Activated CD4-positive, alpha-beta T cell treated with anti-CD3 and anti-CD28 coated beads for 36 hours (primary cell): ENCODE measurements at places on chromosomes 4 and X. TPM values are rescaled to one million over a fixed set of nuclear protein-coding genes. Genes with fewer than 3 reads are reported as not detected.

DNA sequence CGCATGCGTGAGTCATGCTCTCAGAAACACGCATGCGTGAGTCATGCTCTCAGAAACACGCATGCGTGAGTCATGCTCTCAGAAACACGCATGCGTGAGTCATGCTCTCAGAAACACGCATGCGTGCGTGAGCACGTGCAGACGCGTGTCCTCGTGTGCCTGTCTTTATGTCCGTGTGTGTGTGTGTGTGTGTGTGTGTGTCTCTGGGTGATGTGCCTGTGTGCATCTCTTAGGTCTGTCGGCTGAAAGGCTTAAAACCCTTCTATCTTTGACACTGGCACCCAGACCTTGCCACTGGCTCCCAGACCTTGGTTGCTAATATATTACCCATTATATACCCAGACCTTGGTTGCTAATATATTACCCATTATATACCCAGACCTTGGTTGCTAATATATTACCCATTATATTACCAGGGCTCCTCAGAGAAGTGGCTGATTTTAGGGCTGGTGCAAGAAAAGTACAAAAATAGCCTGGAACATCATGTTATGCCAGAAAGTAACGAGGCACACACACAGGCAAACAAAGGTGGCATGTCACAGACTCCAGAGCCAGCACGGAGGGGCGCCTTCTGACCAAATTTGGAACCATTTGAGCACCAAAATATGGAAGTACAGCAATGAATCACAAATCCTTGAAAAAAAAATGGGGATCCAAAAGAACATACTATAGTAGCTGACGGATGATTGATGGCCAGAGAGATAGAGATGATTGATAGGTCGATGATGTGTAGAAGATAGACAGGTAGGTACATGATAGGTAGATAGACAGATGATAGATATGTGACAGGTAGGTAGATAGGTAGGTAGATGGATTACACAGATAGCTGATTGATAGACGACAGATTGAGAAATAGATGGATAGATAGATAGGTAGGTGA is 19.2 kb upstream of the ADRA2C start:
- no peak for DNase-seq

DNA sequence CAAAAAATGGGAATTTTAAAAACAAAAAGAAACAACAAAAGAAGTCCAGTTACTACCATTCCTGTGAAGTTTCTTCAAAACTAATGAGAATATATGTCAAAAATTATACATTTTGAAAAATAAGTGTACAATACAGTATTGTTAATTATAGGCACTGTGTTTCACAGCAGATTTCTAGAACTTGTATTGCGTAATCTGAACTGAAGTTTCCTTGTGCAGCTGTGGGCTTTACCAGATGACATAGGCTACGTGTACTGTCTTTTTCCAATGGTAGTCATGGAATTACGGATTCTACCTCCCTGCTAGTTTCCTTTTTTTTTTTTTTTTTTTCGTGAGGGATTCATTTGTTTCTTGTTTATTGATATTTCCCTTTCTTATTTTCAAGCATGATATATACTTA is 113.8 kb upstream of the GABRA2 start:
- DNase-seq: no peak

CORIN gene
- not detected for total RNA-seq

DNA sequence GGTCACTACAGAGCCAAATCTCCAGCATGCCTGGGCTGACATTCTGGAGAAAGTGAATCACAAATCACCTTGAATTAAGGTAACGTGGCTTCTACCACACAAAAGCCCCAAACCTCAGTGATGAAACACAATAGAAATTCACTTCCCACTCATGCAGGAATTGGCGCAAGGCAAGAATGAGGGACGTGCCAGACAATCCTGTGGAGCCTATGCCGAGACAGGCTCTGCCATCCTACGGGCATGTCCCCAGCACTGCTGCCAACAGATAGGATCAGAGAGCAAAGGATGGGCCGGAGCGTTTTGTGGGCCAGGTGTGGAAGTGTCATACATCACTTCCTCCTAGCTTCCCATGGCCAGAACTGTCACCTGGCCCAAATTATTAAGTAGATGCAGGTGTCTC is 118.0 kb downstream of the IRF2 start:
- DNase-seq: no peak

TRPC5OS gene
- not detected for total RNA-seq

- DNase-seq: no peak
Measured at GRCh38 chrX:17527922-17528321, 152.9 kb downstream of the NHS start.

PIM2 gene
- 320 TPM for total RNA-seq

DNA sequence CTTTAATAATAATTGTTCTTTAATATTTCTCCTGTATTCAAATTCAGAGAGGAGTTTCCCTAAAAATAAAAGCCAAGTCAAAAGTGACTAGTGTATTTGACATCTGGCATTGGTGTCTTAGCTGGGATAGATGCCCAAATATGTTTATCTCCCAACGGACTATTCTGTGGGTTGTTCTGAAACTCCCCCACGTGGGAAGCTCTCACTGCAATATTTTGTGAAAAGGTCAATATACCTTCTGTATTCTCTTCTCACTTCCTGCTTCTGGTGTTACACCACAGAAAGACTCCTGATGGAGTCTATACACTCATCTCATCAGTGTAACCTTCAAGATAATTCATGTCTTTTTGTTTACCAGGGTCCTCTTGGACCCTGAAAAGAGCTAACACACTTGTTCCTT is 2052.8 kb upstream of the TENM3 start:
- no peak for DNase-seq

DNA sequence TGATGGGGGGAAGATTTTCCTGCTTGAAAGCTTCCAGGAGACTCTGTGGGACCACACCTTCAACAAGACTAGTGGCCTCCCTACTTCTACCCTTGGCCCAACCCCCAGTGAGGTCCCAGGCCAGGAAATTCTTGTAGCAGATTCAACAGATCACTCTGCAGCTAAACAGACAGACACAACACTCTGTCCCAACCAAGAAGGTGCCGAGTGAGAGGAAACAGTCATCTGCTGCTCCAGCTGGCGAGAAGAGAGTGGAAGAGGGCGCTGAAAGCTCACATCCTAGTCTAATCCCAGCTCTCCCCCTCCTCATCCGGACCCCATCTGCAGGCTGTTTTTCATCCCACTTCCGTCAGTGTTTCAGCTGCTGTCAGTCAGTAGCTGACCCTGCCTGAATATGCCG is 63.4 kb downstream of the CHRDL1 start:
- no peak for DNase-seq

DCAF4L1 gene
- 0.25 TPM for total RNA-seq

APBB2 gene
- 1.5 TPM for total RNA-seq

MAGEB17 gene
- not detected for total RNA-seq

- DNase-seq: no peak
Measured at GRCh38 chrX:95290455-95290854, 1394.2 kb upstream of the DIAPH2 start.

GRCh38 chrX:40331762-40332161 is 234.0 kb upstream of the BCOR start:
- DNase-seq: no peak

- no peak for DNase-seq
Measured at GRCh38 chr4:14816623-14817261, 185.5 kb upstream of the CPEB2 start.

ITIH6 gene
- not detected for total RNA-seq

- DNase-seq: no peak
Measured at GRCh38 chr4:8553991-8554405, 26.2 kb upstream of the GPR78 start.

- no peak for DNase-seq
Measured at GRCh38 chr4:152278172-152278504, 257.8 kb downstream of the FBXW7 start.

GRCh38 chr4:129623233-129623875 is 527.4 kb downstream of the C4orf33 start:
- DNase-seq: no peak

GPR78 gene
- not detected for total RNA-seq

ART3 gene
- not detected for total RNA-seq

WWC2 gene
- total RNA-seq: 3.6 TPM

ZNF81 gene
- total RNA-seq: 6.4 TPM

GRCh38 chrX:106619797-106620196 is 8.0 kb downstream of the RADX start:
- no peak for DNase-seq

FTHL17 gene
- not detected for total RNA-seq

DNA sequence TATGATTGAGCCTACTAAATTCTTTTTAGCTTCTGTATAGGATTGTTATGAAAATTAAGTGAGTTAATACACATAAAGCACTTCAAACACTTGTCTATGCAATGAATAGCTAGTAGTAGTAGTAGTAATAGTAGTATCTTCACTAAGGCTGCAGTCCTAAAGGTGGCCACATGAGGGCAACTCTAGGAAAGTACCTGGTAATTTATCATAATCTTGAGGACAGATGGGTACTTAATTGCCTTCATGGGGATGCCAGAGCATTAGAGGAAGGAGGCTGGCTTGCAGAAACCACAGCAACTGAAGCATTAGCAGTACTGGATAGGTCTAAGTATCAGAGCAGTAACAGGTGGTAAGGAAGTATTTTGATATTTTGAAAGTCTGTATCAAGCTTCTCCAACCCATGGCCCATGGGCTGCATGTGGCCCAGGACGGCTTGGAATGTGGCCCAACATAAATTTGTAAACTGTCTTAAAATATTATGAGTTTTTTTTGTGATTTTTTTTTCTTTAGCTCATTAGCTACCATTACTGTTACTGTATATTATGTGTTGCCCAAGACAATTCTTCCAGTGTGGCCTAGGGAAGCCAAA is 17.3 kb downstream of the NIPAL1 start:
- peak; percentile 78 for DNase-seq

DNA sequence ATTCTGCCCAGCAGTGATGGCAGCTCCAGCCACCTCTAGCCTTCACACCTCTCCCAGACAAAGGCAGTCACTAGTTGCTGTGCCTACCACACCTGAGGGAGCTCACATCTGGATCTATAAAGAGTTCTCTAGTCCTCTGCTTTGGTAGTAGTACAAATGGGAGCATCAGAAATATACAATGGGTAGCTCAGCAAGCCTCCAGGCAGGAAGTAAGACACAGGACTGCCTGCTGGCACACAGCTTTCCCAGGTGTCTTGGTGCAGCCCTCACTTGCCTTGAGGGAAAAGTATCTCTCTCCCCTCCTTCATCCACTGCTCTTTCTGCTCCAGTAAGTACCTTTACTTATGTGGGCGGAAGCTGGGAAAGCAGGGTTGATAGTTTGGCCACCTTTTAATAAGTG is 212.9 kb upstream of the SLC7A11 start:
- DNase-seq: no peak

RADX gene
- 9.3 TPM for total RNA-seq

- DNase-seq: no peak
Measured at GRCh38 chr4:55554453-55555030, 7.8 kb upstream of the CLOCK start.

DNA sequence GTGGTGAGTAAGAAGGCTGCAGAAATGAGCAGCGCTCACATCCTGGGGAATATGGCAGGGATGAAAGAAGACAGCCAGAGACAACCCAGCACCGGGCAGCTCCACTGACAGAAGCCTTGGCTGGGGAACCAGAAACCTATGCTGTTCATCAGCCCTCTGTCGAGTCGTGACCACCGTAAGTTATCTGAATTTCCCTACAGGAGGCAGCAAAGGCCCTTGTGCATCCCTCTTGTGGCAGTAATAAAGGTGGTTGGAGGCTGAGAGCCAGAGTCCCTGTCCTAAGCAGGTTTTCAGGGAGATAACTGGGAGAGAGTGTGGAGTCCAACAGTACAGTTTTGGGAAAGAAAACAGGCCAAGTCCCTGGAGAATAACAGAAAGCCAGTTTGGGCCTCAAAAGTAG is 194.0 kb upstream of the BOD1L1 start:
- no peak for DNase-seq

GRCh38 chrX:115233497-115234455 is at the start of gene LRCH2:
TSS of gene LRCH2 (minus strand) at chrX:115234096. CDS start at chrX:115234041, 55 bp downstream.
- peak; percentile 3 for DNase-seq
